ENCODE measurements at places on chromosomes 16 and 17.
A peak's percentile ranks its signal among the peaks of the same experiment; 100 is the strongest.

DNA sequence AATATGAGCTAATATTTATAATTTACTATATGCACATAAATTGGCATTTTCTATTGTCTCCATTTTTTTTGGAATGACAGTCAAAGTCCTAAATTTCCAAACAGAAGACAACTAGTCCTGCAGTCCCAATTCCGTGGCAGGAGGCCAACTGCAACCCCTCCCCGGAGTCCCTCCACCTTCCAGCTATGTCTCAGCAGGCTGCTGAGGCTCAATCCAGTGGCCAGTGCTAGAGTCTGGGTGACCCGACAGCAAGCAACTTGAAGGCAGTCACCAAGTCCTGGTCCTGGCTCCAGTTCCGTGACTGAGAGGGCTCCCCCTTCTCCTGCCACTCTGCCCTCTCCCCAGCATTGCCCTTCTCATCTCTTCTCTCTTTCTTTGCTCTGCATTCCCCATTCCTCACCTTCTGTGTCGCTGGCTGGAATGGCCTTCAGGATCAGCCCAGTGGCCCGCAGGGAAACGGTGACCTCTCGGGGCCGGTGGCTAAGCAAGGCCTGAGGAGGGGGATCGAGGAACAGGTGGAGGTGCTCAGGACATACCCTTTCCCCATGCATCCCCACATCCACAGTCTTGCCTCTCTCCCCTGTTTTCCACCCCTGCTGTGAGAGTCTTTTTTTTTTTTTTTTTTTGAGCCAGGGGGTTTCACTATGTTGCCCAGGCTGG, 22.4 kb upstream of the MFSD6L start:
- no peak overlapping the region for H3K4me3 ChIP-seq
- DNase-seq = no peak
- H3K27me3 ChIP-seq = 0 out of 2 replicates have a peak, but pooled peaks cover 3% of the 10 kb centered on the region
- no peak overlapping the region for H3K27ac ChIP-seq
- no peaks in the 10 kb centered on the region for H3K4me1 ChIP-seq

DNA sequence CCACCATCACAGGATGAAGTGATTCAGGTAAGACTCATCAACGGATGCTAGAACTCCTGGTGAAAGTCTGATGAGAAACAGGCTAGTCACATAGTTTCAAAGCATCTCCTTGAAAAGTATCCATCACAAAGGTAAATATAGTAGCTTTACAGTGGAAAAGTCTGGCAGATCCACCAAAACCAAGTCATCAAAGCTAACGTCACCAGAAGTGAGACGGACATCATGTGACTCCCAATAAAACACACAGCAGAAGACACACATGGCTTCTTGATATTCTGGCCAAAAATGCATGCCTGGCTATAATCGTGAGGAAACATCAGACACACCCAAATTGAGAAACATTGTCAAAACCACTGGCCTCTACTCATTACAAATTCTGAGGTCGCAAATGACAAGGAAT, 17.9 kb upstream of the TRPV3 start:
- H3K4me1 ChIP-seq = peaks cover 11% of the 10 kb centered on the region
- DNase-seq = peak; percentile 94
- H3K4me3 ChIP-seq = no peak overlapping the region
- no peaks in the 10 kb centered on the region for H3K27me3 ChIP-seq
- peak overlapping the region; percentile 86 for H3K27ac ChIP-seq

DNA sequence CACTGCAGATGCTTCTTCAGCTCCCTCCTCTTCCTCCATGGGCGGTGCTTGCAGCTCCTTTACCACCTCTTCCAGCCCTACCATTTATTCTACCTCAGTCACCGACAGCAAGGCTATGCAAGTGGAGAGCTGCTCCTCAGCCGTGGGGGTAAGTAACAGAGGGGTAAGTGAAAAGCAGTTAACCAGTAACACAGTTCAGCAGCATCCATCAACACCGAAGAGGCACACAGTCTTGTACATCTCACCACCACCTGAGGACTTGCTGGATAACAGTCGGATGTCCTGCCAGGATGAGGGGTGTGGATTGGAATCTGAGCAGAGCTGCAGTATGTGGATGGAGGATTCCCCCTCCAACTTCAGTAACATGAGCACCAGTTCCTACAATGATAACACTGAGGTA, 79.3 kb downstream of the NQO1 start:
- peaks cover 49% of the 10 kb centered on the region for H3K36me3 ChIP-seq
- no peak overlapping the region for H3K4me3 ChIP-seq
- H3K27me3 ChIP-seq = no peaks in the 10 kb centered on the region
- no peak for DNase-seq

DNA sequence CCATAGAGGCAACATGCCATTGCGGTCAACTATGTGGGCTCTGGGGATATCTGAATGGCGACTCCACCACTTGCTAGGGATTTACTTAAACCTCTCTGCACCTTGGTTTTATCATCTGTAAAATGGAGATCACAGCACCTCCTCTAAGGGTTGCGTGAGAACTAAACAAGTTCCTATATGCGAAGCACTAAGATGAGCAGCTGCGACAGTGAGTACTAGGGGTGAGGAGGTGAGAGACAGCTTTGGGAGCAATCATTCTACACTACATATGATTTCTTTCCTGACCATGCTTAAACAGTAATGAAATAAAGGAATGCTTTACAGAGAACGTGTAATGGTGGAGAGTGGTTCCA, 61.4 kb downstream of the CREBBP start:
- no peak overlapping the region for H3K4me3 ChIP-seq
- peak overlapping the region; percentile 3 for H3K27ac ChIP-seq
- no peaks in the 10 kb centered on the region for H3K27me3 ChIP-seq
- no peaks in the 10 kb centered on the region for H3K36me3 ChIP-seq
- H3K4me1 ChIP-seq = peaks cover 50% of the 10 kb centered on the region
- no peak for DNase-seq
